Activated CD4-positive, alpha-beta T cell treated with anti-CD3 and anti-CD28 coated beads, Interleukin-2, amount 50 U/mL, for 48 hours (primary cell): ENCODE measurements at places on chromosomes 6 and 20.

DNA sequence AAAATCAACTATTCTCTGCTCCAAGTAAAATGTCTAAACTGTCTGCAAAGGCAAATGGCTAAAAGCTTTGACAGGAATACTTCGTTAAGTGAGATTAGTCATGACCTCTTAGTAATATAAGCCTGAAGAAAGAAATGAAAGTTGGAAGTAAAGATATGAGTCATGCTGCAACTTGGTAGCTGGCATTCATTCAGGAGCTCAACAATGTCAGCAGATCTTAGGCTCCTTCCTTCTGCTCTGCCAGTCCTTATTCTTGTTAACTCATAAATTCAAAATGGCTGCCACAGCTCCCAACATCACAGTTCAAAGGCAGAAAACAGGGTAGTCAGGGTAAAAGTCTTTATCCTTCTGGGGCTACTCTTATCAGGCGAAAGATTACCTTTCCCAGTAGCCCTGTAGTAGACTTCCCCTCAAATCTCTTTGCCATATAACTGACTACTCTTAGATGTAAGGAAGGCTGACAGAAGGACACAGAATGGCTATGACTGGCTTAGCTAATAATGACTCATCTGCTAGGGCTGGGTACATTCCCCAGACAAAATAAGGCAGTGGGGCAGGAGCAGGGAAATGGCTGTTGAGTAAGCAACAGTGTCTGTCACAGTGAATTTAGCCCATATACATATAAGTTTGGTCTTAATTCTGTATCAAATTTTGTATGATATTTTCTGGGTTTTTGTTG, 24.4 kb upstream of the C6orf62 start:
- peak; percentile 50 for DNase-seq

DNA sequence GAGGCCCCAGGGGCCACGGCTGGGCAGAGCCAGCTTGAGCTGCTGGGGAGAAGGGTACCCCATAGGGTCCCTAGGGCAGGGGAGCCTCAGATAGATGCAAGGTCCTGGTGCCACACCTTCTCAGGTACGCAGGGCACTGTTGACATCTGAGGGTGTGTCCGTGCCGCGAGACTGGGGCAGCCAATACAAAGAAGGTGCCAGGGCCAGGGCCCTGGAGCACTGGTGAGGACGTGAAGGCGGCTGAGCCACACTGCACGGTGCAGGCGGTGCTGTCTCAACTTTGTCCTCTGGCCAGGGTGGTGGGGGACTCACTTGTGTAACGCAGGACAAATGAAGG, 649 bp upstream of the LRRC73 start:
- DNase-seq, result no peak

- DNase-seq, result no peak
These were observed 214.3 kb upstream of the LAMP5 start for GRCh38 chr20:9300080-9300479.

- no peak for DNase-seq
These were observed 2.9 kb downstream of the FKBP1A start for GRCh38 chr20:1389703-1390580.

GRCh38 chr20:5430670-5431069, 113.9 kb upstream of the PROKR2 start:
- no peak for DNase-seq

GRCh38 chr6:128743974-128744765, 138.8 kb upstream of the LAMA2 start:
- DNase-seq, result no peak

GRCh38 chr6:85866370-85866730, 223.7 kb upstream of the SYNCRIP start:
- DNase-seq, result no peak

GRCh38 chr20:53883098-53883911, 187.1 kb downstream of the BCAS1 start:
- peak; percentile 23 for DNase-seq

DNA sequence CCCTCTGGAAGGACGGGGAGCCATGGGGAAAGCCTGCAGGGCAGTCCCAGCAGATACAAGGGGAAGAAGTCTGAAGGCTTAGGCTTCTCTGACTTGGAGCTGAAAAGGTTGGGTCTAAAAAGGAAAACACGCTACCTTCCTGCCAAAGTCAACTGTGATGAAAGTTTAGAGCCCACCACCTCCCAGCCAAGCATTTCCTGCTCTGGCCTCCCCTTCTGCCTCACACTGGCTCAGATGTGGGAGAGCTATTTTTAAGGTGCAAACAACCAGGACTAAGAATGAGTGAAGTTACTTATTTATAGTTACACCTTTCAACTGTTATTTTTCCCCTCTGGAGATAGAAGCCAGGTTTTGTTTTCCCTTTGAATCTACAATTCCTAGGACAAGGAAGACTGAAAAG, 21.2 kb downstream of the NEDD9 start:
- no peak for DNase-seq

DNA sequence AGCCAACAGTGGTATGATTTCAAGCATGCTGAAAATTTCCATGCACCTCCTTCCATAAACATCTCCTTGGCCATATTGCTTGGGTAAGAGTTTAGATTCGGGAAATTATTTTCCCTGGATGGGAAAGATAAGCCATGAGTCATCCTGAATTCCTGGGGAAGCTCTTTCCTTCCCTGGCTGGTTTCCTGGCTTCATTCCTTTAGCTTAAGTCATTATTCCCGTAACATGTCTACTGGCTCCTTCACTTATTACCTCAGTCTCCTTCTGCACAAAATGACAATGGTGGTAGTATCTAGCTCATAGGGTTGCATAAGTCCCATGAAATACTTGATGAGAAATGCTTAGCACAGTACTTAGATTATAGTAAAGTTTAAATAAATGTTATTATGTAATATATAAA, 27.6 kb downstream of the TINAG start:
- no peak for DNase-seq

DNA sequence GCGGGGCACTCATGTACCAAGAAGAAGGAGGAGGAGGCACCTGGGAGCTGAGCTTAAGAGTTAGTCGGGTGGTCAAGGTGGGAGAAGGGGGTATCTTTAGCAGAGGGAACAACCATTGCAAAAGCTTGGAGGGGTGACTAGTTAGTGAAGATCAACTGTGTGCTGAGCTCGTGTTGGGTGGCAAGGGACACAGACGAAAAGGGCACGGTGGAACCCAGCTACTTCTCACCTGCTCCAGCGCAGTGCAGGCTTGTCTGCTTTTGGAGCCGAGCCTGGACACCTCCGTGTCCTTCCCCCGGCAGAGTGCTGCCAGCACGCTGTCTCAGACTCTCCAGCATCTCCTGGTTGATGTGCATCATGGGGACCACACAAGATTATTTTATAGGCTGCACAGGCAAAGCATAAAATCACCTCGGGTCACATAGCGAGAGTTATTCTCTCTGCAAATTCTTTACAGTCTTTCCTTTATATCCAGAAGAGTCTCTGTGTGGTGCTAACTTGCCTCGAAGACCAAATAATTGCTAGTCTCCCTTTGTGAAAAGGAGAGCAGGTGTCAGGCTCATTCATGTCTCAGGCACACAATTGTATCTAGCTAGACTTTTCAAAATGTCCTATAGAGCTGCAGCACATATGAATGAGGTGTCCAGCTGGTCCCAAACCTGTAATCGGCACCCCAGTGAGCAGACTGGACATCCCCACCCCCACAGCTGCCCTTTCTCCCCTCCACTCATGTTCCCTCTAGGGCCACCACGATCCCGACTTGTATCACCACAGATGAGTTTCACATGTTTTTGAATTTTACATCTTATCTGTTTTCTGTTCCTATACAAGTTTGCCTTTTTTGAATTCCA, 123.4 kb downstream of the CEBPB start:
- no peak for DNase-seq

DNA sequence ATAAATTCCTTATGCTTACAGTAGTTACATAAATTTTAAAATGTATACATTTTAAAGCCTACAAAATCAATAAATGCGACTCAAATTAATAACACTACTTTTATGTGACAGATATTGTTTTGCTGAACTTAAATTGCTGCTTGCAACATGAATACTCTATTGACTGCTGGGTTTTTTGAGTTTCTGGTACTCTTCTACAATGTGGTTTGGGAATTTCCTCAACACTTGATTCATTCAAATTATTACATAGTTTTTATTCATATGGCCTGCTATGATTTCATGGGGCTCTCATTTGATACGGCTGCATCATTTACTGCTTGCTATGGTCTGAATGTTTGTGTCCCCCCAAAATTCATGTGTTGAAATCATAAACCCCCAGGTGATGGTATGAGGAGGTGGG, 2.3 kb upstream of the TXLNB start:
- DNase-seq, result no peak

DNA sequence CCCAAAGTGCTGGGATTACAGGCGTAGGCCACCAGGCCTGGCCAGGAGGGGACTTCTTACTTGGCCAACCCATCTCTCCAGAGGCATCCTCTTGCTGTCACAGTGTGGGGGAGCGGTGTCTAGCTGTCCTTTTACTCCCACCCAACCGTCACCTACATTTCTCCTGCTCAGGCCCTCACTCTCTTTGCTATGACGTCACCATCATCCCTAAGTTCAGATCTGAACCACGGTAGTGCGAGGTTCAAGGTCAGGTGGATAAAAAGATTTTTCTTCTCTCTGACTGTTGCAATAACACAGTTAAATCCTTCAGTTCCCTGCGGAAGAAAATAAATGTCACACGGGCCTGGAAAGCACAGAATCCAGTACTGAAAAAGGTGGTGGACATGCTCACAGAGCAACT, 7.3 kb upstream of the RAET1L start:
- no peak for DNase-seq

GRCh38 chr6:131652472-131652871, 15.4 kb downstream of the ENPP3 start:
- DNase-seq, result no peak

GRCh38 chr6:164791498-164791897, 517.9 kb downstream of the C6orf118 start:
- DNase-seq, result no peak

DNA sequence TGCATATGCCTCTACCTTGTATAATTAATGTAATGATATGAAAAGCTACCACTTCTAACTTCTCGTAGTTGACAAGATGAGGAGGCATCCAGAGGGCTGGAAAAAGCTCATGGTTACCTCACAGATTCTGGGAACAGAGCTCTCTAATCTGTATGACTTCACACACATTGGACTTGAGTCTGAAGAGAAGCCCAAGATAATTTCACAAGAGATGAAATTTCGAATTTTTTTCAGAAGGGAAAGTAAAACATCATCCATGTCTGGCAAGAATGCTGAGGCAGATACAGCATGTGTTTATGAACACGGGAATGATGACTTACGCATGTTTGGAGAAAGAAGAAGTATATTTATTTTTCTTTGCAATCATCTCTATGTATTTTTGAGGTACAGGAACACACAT, 141.8 kb upstream of the TENT5A start:
- no peak for DNase-seq

GRCh38 chr20:48275286-48276020, 490.2 kb upstream of the SULF2 start:
- no peak for DNase-seq

DNA sequence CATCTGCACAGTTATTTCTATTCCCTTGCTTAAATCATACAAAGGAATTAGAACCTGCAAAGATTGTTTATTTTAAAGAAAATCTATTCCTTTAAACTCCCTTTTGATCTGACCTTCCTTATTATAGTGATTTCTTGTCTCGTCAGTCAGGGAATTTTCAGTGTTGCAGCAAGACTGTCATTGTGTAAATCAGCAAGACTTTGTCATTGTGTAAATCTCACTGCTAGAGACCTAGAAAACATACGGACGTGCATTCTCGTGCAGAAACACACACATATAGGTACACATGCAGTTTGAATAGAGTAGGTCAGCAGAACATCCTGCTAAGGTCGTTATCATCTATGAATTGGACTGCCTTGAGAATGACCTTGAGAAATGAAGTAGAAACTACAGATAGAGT, 6.2 kb upstream of the SGK1 start:
- DNase-seq, result no peak

GRCh38 chr6:161318456-161318855, 44.6 kb upstream of the AGPAT4 start:
- no peak for DNase-seq

DNA sequence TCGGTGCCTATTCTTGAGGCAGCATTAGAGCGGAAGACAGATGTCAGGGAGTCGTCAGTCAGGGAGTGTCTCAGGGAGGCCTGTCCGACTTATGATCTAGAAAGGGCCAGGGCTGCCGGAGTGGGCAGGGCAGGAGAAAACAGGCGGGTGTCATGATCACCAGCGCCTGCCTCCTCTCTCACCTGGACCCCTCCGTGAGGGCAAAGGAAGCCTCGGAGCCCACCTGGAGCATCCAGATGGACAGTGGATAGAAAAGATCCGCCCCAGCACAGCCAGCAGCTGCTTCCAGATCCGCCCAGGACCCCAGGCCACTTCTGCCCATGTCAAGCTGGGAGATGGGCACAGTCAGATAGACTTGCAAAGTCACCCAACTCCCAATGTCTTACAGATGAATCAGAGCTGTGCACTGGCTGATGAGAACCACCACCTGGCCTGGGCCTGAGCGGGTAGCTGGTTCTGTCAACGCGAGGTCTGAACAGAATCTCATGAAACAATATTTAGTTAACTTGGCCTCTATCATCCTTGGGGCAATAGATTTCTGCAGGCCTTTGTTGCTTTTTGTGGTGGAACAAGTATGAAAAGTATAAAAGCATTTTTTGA, 22.2 kb downstream of the PSMG4 start:
- DNase-seq, result no peak

- DNase-seq, result no peak
These were observed 22.4 kb downstream of the SYNCRIP start for GRCh38 chr6:85620308-85620707.

GRCh38 chr6:53959717-53960116, 151.5 kb upstream of the MLIP start:
- no peak for DNase-seq

- peak; percentile 85 for DNase-seq
These were observed 88.5 kb downstream of the LY86 start for GRCh38 chr6:6676910-6677441.

DNA sequence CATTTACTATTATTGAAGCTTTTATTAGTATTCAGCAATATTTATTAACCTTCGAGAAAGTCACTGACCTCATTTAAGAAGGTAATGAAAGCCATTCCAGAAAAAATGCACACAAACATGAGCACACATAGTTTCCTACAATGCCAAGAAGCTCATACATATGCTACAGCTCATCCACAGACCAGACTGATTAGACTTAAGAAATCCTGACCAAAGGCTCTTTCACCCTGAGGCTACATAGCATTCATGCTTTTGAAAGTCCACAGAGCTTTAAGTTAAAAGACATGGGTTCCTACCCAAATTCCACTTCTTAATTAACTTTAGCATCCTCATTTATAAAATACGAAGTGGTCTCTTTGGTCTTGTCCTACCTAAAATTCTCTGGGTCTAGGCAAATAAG, 430.4 kb downstream of the TBC1D32 start:
- DNase-seq, result no peak

GRCh38 chr6:79862126-79862525, 85.2 kb downstream of the ELOVL4 start:
- no peak for DNase-seq

DNA sequence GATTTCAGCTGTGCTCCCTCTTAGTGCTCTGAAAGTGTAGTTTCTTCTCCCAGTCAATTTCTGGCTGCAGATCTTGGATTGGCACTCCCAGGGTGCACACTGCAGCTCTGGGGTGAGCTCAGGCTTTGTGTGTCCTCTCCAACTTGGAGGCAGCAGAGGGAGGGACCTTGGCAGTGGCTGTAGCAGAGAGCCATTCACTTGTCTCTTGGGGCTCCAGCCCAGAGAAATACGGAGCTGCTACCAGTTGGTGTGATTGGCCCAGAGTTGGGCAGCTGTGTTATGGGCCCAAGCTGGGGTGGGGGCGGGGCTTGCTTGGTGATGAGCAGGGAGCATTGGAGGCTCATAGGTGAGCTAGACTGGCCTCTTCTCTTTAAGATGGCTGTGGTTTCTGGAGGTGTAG, 65.9 kb downstream of the KLHL32 start:
- no peak for DNase-seq

GRCh38 chr6:90809035-90809434, 222.2 kb upstream of the MAP3K7 start:
- no peak for DNase-seq
